Right renal pelvis (tissue), 4 donors: ENCODE measurements at places on chromosomes 12 and 14. TPM values are rescaled to one million over a fixed set of nuclear protein-coding genes. Genes with fewer than 3 reads are reported as not detected.

YLPM1 gene
- polyA plus RNA-seq, result 87.1 TPM

DNA sequence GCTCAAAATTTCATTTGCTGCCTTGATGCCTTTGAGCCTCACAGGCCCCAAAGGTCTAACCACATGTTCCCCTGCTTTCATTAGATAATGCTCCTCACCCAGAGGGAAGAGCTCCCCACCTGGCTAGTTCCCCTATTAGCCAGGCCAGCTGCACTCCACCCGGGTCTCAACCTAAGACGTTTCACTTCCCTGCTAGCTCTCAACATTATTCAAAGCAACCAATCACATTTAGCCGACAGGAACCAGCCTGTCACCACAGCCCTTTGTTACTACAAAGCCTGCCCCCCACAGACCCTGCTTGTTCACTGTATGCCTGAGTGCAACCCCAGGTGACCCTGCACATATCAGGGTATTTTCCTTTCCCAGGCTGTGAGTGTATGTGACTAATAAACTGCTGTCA, 78.6 kb downstream of the SLC15A5 start:
- DNase-seq, result no peak

EPYC gene
- not detected for polyA plus RNA-seq

GRCh38 chr14:99548871-99549515, 55.0 kb downstream of the CCDC85C start:
- DNase-seq, result no peak

DNA sequence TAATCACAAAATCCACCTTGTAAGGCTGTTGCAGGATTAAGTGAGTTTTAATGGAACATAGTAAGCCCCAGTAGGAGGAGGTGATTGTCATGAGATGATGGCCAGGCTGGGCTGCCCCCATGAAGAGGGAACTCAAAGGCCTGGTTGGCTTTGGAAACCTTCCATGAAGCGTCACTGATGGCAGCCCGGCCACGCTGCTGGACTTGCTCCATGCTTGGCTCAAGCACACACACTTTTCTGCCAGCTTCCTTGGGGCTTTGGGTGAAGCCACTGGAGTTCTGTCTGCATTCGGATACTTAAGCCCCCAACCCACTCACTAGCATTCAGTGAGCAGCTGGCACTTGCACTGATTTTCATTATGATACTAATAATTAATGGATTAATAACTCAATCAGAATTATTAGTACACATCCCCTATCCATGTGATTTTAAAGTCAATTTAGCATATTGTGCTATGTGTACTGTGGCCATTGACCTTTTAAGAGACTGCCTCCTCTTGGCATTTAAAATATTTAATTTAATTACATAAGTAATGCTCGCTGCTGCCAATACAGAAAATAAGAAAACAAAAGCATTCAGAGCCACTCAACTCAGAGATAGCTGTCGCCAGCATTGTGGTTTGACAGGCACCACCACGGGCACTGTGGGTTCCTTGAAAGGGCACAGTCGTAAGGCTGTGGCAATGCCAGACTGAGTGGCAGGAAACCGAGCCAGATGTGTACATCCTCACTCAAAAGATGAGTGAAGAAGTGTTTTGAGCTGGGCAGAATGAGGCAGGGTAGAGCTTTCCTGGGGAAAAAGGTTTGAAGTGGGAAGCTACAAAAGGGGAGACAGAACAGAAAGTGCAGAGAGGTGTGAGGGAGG, 15.9 kb downstream of the KRT85 start:
- DNase-seq, result no peak

GRCh38 chr14:71734885-71735284, 197.3 kb upstream of the RGS6 start:
- no peak for DNase-seq

GRCh38 chr12:25960143-25960542, 1.7 kb downstream of the RASSF8 start:
- no peak for DNase-seq

- DNase-seq, result no peak
Observed at GRCh38 chr12:116037941-116038837, 239.3 kb downstream of the MED13L start.

DNA sequence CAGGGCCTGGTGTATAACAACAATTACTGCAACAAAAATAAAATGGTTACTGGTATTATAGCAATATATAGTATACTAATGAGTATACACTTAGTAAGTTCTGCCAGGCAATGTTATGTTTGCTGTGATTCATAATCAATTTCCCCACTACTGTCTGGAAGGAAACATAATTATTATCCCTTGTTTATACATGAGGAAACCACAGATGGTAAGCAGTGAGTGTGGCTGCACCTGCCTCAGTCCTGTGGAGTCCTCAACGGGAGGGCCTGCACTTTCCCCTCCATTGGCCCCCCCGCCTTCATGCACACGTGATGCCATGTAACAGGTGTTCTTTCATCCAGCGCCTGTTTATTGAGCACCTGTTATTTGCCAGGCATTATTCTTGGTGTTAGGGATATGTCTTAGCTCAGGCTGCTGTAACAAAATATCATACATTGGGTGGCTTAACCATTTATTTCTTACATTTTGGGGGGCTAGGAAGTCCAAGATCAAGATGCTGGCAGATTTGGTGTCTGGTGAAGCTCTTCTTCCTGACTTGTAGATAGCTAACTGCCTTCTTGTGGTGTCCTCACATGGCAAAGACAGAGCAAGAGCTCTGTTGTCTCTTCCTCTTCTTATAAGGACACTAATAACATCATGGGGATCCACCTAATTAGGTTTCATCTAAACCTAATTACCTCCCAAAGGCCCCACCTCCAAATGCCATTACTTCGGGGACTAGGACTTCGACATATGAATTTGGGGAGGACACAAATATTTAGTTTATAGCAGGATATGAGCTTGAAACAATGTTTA, 59.5 kb upstream of the CHGA start:
- DNase-seq, result no peak

- no peak for DNase-seq
Observed at GRCh38 chr14:96508900-96509299, 6.7 kb downstream of the PAPOLA start.

DNA sequence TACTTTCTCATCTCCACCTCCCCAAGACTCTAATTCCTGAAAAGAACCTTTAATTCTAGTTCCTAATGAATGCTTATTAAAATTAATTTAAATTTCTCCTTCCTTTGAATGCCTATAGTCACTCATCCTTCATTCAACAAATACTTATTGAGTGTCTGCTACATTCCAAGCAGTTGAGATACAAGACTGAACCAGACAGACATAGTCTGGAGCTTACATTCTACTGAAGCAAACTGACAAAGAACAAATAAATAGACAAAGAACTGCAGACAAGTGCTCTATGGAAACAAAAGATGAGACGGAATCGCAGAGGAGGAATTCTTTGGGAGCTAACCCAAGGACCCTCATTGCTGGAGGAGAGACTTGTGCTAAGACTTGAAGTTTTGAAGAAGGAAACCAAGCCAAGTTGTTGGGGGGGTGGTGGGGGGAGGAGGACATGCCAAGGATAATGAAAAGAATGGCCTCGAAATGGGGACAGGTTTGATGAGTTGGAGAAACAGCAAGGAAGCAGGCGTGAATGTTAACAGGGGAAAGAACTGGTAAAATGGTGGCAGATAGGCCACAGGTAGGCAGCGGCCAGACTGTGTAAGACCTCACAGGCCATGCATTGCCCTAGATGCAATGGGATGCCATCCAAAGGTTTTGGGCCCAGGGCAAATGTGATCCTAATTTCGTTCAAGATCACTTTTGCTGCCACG, 9.7 kb upstream of the TDG start:
- DNase-seq, result no peak
